ENCODE measurements at places on chromosomes 3 and 15.

- no peak for DNase-seq
Observed at GRCh38 chr3:183809270-183809669, 16.1 kb downstream of the MAP6D1 start.

GRCh38 chr3:144777906-144778305, 806.3 kb downstream of the DIPK2A start:
- DNase-seq = no peak

DNA sequence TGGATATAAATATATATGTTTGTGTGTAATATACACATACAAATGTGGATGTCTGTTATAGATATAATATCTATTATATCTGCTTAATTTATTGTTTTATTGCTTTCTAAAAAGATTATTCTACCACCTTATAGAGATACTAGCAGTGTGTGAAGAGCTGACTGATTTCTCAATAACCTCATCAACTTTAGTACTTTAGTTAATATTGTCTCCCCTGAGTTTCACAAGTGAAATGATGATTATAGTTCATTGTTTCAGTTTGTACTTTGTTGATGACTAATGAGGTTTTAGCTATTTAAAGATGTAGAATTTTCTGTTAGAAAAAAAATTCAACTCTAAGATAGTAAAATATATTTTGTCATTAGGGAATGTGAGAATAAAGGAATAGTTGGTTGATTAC, 11.4 kb downstream of the RSRC1 start:
- no peak for DNase-seq

DNA sequence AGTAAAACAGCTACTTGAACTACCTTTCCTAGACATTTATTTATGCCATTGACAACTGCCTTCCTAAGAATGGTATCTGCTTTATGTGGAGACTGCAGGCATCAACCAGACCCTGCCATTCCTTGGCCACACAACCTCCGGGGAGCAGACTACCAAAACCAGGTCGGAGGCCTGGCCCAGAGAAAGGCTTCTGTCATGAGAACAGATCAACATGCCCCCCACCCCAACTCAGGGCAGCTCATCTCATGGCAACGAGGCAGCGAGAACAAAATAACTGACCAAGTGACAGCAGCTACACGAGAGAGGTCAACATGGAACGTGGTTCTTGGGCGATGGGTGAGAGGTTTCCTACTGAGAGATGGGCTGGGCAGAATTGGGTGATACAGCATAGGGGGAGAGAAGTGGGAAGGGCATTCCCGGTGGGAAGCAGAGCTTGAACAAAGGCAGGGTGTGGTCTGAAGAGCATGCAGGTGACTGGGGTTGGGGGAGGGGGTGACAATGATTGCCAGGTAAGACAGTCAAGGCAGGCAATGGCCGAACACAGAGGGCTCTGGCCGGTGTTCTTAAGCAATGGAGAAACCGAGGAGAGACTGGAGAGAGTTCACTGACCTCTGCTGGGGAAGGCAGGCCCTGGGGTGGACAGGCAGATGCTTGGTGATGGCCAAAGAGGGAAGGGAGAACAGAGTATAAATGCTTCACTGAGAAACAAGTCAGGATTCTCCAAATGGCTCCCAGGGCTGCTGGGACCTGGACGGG, 33.9 kb downstream of the CCDC12 start:
- no peak for DNase-seq

GRCh38 chr3:31392568-31392967, 140.2 kb upstream of the STT3B start:
- DNase-seq = no peak

GRCh38 chr3:12196684-12197083, 38.0 kb upstream of the TIMP4 start:
- no peak for DNase-seq

- no peak for DNase-seq
Observed at GRCh38 chr3:105598042-105598796, 231.5 kb downstream of the ALCAM start.

DNA sequence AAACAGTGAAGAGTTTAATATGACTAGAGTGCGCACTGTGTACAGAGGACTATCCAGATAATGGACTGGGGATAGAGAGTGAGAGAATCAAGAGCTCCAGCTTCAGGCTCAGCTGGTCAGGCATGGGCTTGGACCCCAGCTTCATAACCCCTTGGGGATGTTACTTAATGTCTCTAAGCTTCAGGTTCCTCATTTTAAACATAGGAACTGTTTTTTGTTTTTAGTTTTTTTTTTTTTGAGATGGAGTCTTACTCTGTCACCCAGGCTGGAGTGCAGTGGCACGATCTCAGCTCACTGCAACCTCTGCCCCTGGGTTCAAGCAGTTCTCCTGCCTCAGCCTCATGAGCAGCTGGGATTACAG, 9.9 kb upstream of the BRPF1 start:
- DNase-seq = no peak

DNA sequence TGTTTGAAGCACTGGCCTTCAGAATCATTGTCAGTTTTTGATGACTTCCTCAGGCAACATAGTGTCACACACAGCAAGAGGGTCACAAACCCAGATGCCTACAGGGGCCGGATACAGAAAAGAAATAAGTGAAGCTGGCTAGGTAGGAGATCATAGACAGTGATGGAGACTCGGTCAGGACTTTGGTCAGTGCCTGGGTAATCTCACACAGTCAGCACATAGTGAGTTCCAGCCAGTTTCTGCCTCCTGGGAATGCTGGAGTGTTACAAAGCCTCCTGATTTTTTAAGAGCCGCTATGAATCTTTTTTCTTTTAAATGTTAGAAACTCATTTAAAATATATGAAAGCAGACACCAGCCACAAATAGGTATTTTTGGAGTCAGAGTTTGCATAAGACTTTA, 399.1 kb downstream of the IL5RA start:
- no peak for DNase-seq

GRCh38 chr15:78167227-78167888, 18.2 kb downstream of the IDH3A start:
- no peak for DNase-seq

- DNase-seq = no peak
Observed at GRCh38 chr3:72567474-72567873, 280.8 kb downstream of the SHQ1 start.

GRCh38 chr3:6417174-6417573, 443.7 kb upstream of the GRM7 start:
- DNase-seq = no peak

DNA sequence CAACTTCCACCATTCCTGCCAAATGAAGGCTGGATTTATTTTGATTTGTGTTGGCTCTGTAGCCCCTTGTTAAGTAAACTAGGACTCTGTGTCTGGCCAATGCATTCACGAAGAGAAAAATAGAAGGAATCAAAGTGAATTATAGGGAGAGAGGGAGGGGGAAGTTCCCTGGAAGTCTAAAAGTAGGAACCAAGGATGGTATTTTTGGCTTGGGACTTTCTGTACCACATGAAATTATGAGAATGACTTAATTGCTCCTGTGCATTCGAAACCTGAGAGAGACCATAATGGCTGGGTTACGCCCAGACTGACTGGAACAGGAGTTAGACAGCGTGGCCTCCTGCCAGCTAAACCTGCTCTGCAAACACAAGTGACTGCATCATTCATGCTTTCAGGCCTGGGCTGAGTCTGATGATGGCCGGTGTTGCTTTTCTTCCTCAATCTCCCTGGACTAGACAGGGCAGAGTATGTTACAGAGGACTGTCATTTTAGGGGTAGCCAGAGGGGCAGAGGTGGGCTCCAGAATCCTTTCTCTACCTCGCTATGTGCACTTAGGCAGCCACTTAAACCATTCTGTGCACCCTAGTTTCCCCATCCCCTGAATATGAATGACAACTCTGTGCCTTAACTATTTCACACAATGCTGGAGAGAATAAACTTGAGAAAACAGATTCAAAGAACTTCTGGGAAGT, 58.9 kb downstream of the MYO1E start:
- no peak for DNase-seq

- no peak for DNase-seq
Observed at GRCh38 chr3:126008219-126008618, 39.2 kb downstream of the ROPN1B start.

- peak; percentile 20 for DNase-seq
Observed at GRCh38 chr3:152458376-152459117, 189.8 kb downstream of the MBNL1 start.

DNA sequence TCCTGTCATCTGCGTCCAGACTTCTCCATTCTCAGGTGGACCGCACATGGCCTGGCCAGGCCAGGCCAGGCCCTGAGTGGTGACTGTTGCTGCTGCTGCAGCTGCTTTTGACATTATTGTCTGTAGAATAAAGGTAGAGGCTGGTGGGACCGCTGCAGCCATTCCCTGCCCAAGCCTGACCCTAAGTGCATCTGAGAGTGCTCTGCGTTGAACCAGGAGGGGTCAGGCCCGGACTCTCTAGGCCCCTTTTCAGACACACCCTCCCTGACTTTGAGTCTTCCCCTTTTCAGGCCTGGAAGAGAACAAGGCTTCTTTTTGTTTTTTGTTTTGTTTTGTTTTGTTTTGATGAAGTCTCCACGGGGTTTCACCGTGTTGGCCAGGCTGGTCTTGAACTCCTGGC, 54.6 kb upstream of the FLNB start:
- no peak for DNase-seq

GRCh38 chr15:63920504-63921175, 86.9 kb upstream of the HERC1 start:
- no peak for DNase-seq

GRCh38 chr15:83014205-83014653, 2.8 kb upstream of the C15orf40 start:
- no peak for DNase-seq

- DNase-seq = no peak
Observed at GRCh38 chr3:170467007-170467406, 48.3 kb downstream of the CLDN11 start.

DNA sequence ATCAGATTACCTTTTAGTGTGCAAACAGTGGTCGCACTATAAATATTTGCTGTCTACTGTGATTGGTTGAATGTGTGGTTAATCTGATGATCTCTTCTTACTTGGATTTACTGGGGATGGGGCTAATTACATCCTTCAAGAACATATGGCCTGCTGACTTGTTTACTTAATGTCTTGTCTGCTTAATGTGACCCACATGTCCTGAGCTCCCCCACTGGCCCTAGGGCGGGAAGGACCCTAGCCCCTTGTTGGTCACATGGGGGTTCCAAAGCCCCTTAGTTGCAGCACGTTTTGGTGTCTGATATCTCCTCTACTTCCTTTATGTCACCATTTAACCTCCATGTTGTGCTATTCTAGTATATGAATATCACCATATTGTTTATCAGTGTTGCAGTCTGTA, 17.8 kb upstream of the P2RY12 start:
- DNase-seq = no peak

GRCh38 chr3:12966847-12967605, 106.2 kb downstream of the IQSEC1 start:
- DNase-seq = peak; percentile 25

- DNase-seq = no peak
Observed at GRCh38 chr3:19506171-19506570, 357.9 kb downstream of the KCNH8 start.

- no peak for DNase-seq
Observed at GRCh38 chr3:87181551-87181950, 45.6 kb upstream of the CHMP2B start.

DNA sequence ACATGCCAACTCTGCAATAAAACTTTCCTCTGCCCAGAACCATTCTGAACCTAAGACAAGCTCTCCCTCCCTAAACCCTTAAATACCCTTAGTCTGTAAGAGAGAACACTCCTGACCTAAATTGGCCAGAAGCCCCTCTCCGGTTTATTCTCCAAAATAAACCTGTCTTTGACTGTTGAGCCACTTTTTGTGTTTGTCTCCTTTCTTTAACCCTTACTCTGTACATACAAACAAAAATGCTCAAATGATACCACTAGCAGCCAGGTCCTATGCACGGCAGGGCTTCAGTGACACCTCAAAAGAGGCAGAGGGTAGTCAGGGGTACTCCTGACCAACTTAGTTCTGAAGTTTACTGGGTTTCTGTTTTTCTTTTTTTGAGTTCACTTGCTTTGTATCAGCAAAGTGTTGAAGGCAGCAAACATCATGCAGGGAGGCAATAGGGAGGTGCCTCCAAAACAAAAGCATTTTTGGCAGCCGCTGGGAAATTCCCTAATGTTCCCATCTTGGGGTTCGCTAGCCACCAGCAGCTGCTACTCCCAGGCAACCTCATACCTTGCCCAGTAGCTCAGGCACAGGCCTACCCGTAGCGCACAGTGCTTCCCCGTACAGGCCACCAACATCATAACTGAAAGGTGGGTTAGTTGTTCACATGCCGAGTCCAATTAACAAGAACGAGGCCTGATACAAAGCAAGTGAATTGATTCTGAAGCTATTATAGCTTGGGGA, 62.9 kb upstream of the GCNT3 start:
- no peak for DNase-seq

- no peak for DNase-seq
Observed at GRCh38 chr3:100044369-100044768, 69.9 kb downstream of the FILIP1L start.

DNA sequence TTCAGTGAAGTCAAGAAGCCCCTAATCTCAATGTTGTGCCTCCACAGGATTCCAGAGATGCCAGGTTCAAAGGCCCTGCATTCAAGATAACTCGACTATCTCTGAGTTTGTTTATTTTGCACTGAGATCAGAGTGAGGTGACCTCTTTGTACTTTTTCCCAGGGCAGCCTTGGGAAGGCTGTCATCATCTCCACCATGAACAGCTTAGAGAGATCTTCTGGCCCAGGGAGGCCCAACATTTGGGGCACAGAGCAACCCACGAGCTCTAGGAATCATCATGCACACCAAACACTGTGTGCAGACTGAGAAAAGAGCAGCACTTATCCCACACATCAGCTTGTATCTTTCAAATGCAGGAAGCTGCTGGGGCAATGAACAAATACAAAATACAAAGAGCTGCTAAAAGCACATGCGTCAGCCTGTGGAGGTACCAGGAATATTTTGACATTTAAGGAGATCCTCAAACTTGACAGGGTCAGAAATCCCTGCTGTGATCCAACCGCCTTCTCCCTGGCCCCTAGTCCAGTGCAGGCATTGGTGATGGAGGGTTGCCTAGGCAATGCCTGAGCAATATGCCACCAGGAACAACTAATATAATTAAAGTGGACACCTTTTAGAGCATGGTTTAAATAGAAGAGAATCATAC, 33.6 kb downstream of the TRIM42 start:
- no peak for DNase-seq

- DNase-seq = no peak
Observed at GRCh38 chr15:64166102-64166890, 3.5 kb upstream of the PPIB start.

GRCh38 chr3:71975573-71975972, 190.6 kb upstream of the PROK2 start:
- no peak for DNase-seq

DNA sequence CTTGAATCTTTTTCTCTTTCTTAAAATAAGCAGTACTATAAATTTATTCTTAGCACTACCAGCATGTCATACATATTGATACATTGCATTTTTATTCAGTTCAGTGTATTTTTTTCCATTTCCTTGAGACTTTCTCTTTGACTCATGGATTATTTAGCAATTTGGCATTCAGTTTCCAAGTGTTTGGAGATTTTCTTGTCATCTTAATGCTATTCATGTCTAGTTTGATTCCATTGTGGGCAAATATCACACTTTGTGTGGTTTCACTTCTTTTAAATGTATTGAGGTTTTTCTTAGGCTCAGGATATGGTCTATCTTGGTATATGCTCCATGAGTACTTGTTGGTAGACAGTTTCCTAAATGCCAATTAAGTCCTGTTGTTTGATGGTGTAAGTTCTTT, 99.5 kb downstream of the CHRNA7 start:
- DNase-seq = no peak

- no peak for DNase-seq
Observed at GRCh38 chr3:134917631-134918030, 122.6 kb downstream of the EPHB1 start.
